ENCODE measurements at places on chromosomes 4 and X.
A peak's percentile ranks its signal among the peaks of the same experiment; 100 is the strongest.

- DNase-seq = no peak
These were observed 9.1 kb downstream of the IGFBP7 start for GRCh38 chr4:57100979-57101651.

DNA sequence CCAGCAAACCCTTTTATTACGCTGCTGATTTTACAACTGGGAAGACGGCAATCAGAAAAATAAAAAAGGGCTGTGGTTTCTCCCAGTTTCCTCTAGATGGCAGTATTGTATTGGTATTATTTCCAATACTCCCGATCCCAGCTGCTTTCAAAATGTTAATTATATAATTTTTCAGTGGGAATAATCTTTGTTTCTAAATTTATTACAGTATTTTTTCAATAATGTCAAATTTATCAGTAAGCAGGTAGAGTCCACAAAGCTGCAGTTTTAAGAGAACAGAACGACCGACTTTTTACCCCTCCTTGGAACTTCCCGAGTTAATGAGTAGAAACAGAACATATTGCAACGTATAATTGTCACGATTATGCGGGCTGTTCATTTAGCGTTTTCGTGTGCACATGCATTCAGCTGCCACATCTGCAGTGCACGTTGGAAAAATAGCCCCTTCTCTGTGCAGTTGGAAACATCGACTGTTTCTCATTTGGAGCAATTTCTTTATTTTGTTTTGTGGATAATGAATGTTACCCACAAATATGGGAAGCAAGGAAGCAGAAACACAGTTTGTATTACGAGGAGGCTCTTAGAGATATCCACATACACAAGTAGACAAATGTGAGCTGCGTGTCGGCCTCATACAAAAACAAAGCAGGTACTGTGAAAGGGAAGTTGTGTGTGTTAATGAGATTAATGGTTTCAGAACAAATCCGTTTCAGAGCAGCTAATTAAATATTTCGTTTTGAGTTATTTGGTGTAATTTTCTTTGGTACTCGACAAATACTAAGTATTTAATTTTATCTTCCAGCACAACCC, 188.0 kb downstream of the STIM2 start:
- no peak for DNase-seq

- DNase-seq = peak; percentile 9
These were observed 999.0 kb upstream of the ADGRL3 start for GRCh38 chr4:60201052-60201673.

DNA sequence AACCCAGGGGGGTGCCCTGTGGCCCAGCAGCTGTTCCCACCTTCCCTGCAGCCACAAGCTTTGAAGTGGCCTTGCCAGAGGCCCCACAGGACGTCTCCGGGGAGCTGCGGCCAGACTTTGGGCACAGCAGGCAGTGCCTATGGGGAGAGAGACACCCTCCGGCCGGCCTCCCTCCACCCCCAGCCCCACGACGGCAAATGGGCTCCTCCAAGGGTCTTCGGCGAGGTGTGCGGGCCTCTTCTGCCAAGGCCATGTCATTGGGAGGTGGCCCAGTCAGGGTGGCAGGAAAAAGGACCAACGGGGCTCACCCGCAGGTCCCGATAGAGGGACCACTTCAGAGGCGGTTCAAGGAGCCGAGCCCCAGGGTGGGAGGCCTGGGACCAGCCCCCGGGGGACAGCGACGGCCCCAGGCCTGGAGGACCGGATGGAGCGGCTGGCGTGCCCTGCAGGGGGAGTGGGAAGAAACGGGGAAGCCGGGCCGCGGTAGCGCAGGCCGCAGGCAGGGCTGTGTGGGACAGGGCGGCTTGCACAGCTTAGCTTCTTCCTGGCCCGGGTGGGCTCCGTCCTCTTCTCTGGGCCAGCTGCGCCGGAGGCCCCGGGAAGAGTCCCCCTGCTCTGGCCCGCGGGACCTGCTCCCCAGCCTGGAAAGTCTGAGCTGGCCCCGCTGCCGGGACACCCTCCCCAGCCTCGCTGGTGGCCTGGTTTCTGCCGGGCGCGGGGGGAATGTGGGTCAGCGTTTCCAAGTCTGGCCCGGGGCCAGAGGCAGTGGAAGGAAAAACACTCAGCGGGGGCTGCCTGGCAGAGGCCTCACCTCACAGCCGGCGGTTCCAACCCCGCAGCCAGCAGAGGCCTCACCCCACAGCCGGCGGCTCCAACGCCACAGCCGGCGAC, 21.9 kb upstream of the SPON2 start:
- no peak for DNase-seq

DNA sequence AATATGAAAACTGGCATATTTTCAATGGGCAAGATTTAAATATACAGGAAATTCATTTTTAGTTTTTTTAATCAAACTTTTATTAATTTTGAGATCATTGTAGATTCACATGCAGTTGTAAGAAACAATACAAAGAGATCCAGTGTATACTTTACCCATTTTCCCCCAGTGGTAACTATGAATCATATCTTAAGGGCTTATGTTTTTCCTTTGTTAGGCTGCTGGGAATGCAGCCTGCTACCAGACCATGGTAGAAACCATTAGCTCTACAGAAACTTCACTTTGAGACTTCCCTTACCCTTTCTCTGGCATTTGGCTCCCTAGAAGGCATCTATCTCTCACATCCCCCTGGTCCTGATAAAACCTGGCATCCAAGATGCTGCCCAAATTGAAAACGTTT, 147.6 kb upstream of the EOLA2 start:
- no peak for DNase-seq

All from CD4-positive, alpha-beta T cell treated with Interleukin-6 for 4 hours (primary cell).